ENCODE measurements at places on chromosomes 3 and 15.

DNA sequence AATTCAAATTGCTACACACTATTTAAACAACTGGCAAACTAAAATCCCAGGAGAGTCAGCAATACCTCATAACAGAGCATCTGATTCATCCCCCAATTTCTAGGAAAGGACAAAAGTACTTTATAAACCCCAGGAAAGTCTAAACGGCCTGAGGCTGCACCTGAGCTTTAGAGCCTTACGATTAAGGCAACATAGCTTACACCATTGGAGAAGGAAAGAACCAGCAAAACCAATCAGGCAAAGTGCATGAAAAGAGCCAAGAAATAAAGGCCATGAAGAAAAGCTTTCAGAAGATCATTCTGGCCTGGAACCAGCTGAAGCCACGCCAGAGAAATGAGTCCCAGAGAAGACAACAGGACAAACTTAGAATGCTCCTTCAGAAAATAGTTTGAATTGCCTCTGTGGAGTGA, 48.1 kb downstream of the PTPN9 start:
- no peak for DNase-seq

DNA sequence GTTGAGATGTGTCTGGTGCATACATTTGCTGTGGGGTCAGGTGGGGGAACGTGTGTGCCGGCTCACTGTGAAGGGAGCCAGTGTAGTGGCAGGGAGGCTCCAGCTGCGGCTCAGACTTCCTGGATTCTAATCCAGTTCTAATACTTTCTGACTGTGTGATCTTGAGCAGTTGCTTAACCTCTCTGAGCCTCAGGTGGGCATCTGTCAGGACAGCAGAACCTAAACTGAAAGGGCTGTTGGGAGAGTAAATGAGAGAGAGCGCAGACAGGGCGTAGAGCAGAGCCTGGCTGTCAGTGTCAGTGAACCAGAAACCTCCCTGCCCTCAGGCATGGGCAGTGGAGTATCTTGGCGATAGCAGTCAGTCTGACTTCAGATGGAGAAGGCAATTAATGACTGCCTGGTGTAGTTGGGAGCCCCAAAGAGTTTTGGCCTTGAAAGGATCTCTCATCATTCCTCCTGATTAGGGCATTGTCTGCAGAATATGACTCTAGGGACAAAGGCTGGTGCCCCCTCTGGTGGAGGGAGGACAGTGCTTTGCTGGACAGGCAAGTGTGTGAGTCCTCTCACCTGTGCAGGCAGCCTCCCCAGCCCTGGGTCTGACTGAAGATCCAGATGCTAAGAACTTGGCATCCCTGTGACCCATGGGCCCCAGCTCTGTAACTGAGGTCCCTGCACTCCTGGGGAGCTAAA, 9.6 kb downstream of the KBTBD13 start:
- peak; percentile 64 for DNase-seq

- DNase-seq = no peak
Measured at GRCh38 chr15:74408815-74409214, 24.9 kb downstream of the SEMA7A start.

- DNase-seq = no peak
Measured at GRCh38 chr15:66911131-66911700, 154.2 kb upstream of the SMAD3 start.
